ENCODE measurements at places on chromosomes 2 and 18. TPM values are rescaled to one million over a fixed set of nuclear protein-coding genes. Genes with fewer than 3 reads are reported as not detected.

Gene GKN1
- not detected for total RNA-seq

Gene ERMN
- 0.12 TPM for total RNA-seq

Gene FANCL
- total RNA-seq, result 85.0 TPM

Gene COLEC12
- 20.2 TPM for total RNA-seq

Gene COMMD1
- total RNA-seq, result 34.1 TPM

Gene TXNDC2
- 0.07 TPM for total RNA-seq

Gene LYG2
- total RNA-seq, result not detected

Gene DRC1
- 0.85 TPM for total RNA-seq

Data from uterus (tissue), 4 donors.